Fibroblast of the aortic adventitia (primary cell): ENCODE measurements at places on chromosomes 1 and 21. TPM values are rescaled to one million over a fixed set of nuclear protein-coding genes. Genes with fewer than 3 reads are reported as not detected.

DNA sequence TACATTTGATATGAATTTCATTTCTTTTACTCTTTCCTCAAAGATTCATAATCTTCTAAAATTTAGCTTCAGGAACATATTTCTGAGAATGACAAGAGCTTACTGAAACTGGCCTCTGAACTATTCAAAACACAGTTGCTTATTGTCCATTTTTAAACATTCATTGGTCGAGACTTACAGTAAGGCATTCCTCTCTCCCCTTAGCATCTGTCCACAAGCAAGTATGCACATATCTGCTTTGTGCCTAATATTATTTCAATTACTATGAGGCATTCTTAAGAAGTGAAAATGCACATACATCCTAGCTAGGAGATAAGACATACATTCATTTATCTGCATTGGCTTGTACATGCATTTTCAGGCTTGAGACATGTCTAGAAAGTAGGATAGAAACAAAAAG lies 488.7 kb downstream of the PTBP2 start:
- DNase-seq, result peak; percentile 11

The OLIG1 gene
- total RNA-seq, result not detected in 2 replicates

- no peak for DNase-seq
Observed at GRCh38 chr1:101483982-101484688, 247.3 kb downstream of the S1PR1 start.

The FAM163A gene
- total RNA-seq, result not detected in 2 replicates

- no peak for DNase-seq
Observed at GRCh38 chr1:104132382-104132973, 382.8 kb downstream of the AMY1C start.

GRCh38 chr1:222224636-222225315 lies 323.1 kb downstream of the HHIPL2 start:
- peak; percentile 27 for DNase-seq

- DNase-seq, result no peak
Observed at GRCh38 chr1:81380436-81380835, 420.3 kb upstream of the ADGRL2 start.

The GPR3 gene
- total RNA-seq, result 0.99 TPM in 1 of 2 replicates, not detected in the other

- no peak for DNase-seq
Observed at GRCh38 chr1:8796812-8797211, 20.6 kb downstream of the RERE start.

DNA sequence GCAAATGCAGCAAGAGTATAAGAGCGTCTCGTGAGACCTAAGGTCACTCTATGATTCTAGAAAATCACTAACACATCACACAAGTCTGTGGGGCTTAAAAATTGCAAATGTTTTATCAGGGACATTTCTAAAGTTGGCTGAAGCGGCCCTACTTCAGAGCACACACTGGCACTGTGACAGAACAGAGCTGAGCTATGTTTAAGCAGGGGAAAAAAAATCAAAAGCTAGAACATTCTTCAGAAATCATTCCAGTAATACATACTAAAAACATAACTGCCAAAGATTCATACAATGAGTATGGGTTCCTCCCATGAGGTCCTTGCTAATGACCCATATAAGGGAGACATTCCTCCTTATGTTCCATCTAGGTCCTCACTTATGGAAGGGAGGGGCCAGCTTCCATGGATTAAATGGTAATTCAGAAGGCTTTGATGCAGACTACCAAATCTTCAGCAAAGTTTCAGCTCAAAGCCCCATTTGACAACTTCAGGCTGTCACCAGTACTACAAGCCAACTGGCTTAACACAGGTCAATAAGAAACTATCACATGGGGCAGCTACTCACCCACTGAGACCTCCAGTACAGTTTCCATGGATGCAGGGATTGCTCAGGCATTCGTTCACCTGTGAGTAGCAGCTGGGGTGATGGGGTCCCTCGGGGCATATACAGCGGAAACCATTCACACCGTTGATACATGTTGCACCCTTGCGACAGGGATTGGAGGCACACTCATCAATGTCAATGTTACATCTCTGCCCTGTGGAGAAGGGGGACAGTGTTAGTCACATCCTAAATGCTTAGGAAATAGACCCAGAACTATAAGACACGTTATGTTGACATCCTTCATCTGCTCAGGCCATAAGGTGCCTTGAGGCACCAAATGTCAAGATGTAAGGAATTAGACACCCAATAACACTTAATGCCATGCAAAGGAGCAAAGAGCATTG lies 58.4 kb upstream of the ADAM30 start:
- DNase-seq, result no peak

GRCh38 chr1:230031131-230031530 lies 35.9 kb upstream of the GALNT2 start:
- DNase-seq, result no peak

DNA sequence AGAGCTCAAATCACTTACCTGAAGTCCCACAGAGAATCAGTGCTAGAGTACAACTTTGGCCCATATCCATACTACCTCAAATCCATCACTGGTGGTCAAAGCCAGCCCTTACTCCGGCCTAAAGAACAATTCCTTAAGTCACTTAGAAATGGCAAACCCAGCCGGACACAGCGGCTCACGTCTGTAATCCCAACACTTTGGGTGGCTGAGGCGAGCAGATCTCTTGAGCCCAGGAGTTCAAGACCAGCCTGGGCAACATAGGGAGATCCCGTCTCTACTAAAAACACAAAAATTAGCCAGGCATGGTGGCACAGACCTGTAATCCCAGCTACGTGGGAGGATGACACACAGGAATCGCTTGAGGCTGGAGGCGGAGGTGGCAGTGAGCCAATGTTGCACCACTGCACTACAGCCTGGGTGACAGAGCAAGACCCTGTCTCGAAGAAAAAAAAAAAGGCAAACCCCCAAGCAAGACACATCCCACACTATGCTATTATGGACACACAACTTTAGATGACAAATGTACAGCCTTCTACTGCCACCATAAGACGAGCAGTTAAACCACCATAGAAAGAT lies 24.0 kb downstream of the NPHP4 start:
- no peak for DNase-seq

The LCE1D gene
- total RNA-seq, result not detected in 2 replicates

- peak; percentile 51 for DNase-seq
Observed at GRCh38 chr1:46595127-46595526, 8.9 kb downstream of the MKNK1 start.

The OR2T33 gene
- not detected in 2 replicates for total RNA-seq

DNA sequence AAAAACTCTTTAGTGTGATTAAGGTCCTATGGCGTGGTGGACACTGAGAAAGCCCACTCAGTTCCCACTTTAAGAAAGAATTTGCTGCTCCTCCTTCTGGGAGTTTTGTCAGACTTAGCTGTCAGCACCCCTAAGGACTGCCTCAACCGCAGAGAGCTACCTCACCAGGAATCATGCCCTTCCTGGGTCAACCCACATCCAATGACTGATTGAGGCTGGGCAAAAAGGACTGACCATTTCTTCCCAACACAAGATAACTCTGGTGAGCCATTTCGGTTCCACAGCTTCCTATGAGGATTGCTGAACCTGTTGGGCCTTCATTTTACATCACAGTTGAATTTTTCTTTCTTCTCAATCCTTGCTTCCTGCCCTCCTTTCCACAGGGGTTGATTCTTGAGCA lies 197.9 kb downstream of the NCAM2 start:
- no peak for DNase-seq

The FAM43B gene
- 0.90 TPM in 1 of 2 replicates, not detected in the other for total RNA-seq

GRCh38 chr1:176605176-176605575 lies 142.2 kb downstream of the PAPPA2 start:
- peak; percentile 72 for DNase-seq

The SPATA45 gene
- not detected in 2 replicates for total RNA-seq

DNA sequence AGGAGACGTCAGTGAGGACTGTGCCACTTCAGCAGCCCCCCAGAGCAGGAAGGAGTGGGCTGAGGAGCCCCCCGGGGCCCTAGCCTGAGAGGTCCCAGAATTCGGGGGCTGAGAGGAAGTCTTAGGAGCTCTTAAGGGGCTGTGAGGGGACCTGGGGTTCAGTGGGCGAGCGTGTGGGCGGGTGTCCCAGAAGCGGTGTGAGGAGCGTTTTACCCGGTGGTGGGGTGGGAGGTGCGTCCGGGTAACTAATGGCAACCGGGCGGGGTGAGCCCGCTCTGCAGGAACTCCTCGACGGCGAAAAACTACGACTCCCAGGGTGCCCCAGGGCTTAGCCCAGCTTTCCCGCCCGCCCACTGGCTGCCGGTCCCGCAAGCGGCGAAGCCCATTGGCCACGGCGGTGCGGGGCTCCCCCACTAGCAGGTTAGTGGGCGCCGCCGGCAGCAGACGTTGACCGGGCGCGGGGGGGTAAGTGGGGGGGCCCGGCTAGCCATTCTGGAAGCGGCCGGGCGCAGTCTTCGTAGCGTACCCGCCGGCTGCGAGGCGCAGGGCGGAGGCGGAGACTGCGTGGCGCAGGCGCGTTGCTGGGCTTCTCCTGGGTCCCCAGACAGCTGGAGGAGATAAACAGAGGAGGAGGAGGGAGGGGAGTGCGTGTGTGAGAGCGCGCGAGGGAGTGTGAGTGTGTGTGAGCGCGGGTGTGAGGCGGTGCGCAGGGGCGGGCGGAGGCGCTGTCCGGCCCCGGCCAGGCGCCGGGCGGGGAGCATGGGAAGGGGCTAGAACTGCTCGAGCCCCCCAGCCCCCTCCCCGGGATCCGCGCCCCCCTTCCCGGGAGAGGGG lies at the start of gene WDTC1:
TSS of gene WDTC1 (plus strand) at position 584 of the 834 bp plus-strand sequence. CDS start 26,423 bp downstream, outside the sequence.
- peak; percentile 96 for DNase-seq

GRCh38 chr1:23126801-23127200 lies 41.9 kb downstream of the LUZP1 start:
- DNase-seq, result peak; percentile 70

- peak; percentile 62 for DNase-seq
Observed at GRCh38 chr1:21938732-21939538, 1.8 kb upstream of the HSPG2 start.

DNA sequence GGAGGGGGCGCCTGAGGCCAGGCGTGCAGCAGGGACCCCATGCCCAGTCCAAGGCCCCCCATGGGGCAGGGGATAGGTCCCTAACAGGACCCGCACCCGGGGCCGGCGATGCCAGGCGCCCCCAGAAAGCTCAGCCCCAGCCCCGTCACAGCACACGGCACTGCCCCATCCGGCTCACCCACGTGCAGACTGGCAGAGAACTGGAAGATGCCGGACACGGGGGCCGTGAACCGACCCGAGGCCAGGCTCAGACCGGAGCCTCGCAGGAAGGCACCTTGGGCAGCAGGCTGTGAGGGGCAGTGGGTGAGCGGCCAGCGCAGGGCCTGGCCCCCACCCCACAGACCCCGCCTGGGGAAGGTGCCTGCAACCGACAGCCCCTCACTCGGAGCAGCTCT lies 3.3 kb downstream of the C1QTNF12 start:
- DNase-seq, result no peak
